ENCODE measurements at places on chromosomes 6 and 20.

DNA sequence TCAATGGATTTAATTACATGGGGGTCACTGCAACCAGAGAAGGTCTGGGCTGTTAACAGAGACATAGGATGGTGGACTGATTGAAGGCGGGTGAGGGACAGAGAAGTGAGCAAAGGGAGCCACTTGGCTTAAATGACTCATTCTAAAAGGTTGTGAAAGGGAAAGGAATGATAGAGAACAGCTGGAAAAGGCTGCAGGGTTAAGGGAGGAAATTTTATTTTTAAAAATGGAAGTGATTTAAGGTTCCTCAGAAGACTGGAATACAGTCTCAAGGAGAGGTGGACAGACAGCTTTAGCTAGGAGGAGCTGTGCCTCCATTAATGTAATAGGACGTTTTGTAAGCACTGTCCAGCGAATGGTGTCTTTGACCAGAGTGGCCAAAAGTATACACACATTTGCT lies 46.7 kb downstream of the RGS17 start:
- no peak for DNase-seq

- no peak for DNase-seq
Observed at GRCh38 chr20:36712775-36713174, 33.1 kb downstream of the NDRG3 start.

- DNase-seq, result no peak
Observed at GRCh38 chr6:109118337-109118736, 23.0 kb downstream of the CEP57L1 start.

- DNase-seq, result no peak
Observed at GRCh38 chr6:13027207-13027606, 301.1 kb downstream of the TBC1D7 start.

DNA sequence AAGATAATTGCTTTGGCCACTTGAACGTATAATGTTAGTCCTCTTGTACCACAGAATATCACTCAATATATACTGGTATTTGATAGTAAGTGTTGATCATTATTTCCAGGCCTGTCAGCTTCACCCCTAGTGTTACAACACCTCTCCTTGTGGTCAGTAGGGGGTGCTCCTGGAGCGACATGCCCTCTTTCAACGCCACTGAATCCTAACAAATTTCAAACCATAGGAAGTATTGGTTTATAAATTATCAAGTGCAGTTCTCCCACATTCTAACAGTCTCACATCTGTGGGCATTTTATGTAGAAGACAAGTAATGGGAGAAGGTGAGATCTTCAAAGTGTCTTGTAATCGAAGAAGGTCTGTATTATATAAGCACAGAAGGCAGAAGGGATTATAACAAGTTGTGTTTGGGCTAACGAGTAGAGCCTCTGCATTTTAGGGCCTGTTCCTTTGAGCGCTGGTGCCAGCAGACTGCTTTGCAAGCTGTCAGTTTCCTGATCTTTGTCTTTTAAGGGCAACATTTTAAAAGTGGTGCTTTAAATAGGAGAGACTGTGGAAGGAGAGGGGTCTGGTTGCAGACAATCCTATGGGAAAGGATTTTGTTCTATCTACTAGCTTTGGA lies 57.1 kb upstream of the CEP162 start:
- DNase-seq, result no peak

DNA sequence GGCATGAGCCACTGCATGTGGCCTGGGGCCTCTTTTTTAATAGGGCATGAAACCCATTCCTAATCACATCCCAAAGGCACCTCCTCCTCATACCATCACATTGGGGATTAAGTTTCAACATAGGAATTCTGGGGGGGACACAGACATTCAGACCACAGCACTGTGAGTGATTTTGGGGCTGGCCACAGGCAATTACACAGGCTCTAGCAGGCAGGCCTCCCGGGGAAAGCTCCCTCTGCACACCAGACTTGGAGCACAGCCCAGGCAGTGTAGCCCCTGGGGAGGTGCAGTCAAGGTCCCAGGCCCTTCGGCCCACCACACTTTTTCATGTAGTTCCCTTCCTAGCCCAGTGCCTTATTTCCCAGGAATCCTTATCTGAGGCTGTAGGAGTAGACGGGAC lies 5.5 kb downstream of the SFT2D1 start:
- no peak for DNase-seq

- DNase-seq, result no peak
Observed at GRCh38 chr6:131107151-131107550, 28.1 kb upstream of the AKAP7 start.

DNA sequence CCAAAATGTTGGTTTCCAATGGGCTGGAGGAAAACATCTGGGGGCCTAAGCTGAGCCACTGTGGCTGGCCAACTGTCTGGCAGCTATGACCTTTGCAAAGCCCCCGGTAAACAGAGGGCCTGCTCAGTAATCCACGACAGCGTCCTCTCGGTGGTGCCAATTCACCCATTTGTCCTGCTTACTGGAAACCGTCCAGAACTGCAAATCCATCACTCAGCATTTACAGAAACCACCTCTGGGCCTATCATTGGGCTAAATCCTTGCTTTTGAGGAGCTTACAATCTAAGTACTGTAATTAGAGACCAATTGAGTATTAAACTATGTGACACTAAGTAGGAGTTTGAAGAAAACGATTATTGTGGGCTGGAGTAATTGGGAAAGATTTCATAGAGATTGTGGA lies 31.0 kb downstream of the ADAT2 start:
- no peak for DNase-seq

DNA sequence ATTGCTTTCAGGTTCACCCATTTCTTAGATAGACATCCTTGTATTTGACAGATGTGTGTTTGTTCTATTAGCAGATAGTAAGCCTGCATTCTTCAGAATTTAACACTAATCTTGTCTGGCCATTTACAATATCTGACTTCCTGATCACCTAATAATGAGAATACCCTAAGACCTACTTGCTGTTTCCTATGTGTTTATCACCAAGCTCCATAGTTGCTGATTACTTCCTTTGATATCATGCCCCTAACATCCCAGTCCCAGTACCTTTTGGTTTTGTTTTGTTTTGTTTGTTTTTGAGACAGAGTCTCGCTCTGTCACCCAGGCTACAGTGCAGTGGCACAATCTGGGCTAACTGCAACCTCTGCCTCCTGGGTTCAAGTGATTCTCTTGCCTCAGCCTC lies 143.6 kb upstream of the DST start:
- DNase-seq, result no peak

Data from activated gamma-delta T cell treated with anti-CD3 and anti-CD28 coated beads, Interleukin-2, amount 50 U/mL, for 16 hours (primary cell).